NT2/D1 (cell line): ENCODE measurements at places on chromosomes 1 and 21.

GRCh38 chr1:16241221-16241708 lies 4.3 kb upstream of the CPLANE2 start:
- DNase-seq = no peak

- DNase-seq = no peak
These were observed 176.3 kb upstream of the POU3F1 start for GRCh38 chr1:38222891-38223290.

DNA sequence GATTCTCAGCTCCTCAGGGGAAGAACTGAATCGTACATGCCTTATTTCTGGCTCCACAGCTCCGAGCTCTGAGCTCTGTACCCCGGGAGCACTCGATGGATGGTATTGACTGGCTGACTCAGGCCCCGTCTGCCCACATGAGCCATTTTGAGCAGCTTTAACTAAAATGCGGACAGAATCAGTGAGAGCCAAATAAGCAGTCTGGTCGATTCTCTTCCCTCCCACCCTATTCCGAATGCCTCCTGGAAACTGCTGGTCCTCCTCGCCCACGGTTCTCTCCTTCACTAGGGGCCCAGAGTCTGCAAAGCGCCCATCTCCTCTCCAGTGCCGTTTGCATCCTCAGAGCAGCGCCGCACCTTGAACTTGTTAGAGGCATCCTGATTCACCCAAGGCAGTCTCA lies 125.9 kb upstream of the IRF2BP2 start:
- DNase-seq = no peak

- no peak for DNase-seq
These were observed 60.1 kb downstream of the PTP4A2 start for GRCh38 chr1:31878058-31878457.

DNA sequence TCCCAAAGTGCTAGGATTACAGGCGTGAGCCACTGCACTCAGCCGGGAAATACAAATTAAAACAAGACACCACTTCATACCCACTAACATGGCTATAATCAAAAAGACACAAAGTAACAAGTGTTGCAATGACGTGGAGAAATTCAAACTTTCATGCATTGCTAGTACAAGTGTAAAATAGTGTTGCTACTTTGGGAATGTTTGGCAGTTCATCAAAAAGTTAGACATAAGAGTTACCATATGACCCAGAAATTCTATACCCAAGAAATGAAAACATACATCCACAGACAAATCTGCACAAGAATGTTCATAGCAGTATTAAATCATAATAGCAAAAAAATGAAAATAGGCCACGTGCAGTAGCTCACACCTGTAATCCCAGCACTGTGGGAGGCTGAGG lies 16.4 kb downstream of the FOXJ3 start:
- DNase-seq = no peak

GRCh38 chr1:184419350-184420161 lies 32.7 kb downstream of the C1orf21 start:
- DNase-seq = no peak

GRCh38 chr1:170806961-170807360 lies 128.4 kb upstream of the MROH9 start:
- no peak for DNase-seq

DNA sequence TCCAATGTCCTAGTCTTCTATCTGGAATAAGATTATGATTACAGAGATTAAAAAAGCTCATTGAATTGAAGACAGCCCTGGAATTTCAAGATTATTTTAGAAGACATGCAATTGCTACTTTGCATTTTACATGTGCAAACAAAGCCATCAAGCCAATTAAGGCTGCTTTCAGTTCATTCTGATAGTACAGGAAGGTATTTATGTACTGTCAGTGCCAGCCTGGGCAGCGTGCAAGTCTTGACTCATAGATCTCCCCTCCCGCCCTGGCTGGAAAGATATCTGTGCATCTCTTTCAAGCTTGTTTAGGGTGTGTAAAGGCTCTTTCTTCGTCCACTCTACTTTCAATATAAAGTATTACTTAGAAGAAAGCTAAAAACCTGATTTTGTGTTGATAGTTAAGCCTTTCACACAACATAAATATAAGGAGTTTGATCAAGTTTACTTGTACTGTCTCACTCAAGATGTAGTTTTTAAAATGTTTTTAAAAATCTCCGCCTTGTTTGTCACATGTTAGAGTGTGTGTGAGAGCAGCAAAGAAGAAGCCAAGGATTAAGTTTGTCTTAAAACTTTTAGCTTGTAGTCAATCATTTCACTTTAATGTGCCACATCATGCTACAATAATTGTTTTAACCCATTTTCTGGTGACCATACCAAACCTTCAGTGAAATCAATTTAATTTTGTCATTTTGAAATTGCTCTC lies 13.6 kb upstream of the LYPLAL1 start:
- no peak for DNase-seq

DNA sequence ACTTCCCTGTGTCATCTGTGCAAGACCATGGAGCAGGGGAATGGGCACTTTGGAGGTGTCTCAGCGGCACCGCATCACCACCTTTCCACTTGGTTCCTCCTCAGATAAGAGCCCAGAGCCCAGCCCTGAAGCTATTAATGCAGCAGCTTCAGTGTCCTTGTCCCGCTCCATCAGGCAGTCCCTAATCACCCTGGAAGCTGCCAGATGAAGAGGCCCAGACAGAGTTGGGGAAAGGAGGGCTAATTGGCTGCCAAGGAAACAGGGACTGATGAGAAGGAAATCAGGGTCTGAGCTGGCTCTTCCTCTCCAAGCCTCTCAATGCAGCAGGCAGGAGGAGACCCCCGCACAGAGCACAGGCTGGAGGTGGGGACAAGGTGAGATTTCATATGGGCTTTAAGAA lies 83.1 kb upstream of the KLHDC7A start:
- no peak for DNase-seq

GRCh38 chr1:209710093-209710492 lies 5.4 kb downstream of the HSD11B1 start:
- no peak for DNase-seq

GRCh38 chr1:174314433-174314832 lies 133.3 kb upstream of the GPR52 start:
- DNase-seq = no peak

DNA sequence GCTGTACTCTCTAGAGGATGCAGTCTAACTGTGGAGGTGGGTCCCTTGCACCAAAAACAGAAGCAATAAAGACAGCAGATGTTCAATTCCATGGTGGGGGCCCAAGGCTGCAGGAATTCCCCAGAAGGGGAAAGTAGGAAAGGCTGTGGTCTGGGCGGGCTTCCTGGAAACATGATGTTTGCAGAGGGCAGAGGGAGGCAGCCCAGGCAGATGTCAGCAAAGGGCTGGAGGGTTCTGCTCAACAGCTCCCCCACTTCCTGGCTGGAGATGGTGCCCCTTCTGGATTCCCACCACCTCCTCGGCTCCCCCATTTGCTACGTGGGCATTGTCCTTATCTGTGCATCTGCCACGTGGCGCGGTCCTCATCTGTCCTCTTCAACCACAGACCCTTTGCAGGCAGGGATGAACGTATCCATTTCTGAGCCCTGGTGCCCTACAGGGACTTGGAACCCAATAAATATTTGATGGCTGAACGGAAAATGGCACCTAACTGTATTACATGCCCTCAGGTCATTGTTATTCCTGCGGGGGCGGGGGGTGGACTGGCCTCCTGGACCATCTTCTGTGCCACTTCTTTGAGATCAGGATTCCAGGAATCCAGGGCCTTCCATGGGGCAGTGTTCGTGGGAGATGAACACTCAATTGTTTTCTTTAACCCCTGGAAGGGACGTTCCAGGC lies 8.4 kb upstream of the GUCA2B start:
- no peak for DNase-seq

GRCh38 chr1:152189657-152190442 lies 30.8 kb upstream of the RPTN start:
- peak; percentile 85 for DNase-seq

- no peak for DNase-seq
These were observed 101.6 kb downstream of the ZMYM4 start for GRCh38 chr1:35369922-35370671.

DNA sequence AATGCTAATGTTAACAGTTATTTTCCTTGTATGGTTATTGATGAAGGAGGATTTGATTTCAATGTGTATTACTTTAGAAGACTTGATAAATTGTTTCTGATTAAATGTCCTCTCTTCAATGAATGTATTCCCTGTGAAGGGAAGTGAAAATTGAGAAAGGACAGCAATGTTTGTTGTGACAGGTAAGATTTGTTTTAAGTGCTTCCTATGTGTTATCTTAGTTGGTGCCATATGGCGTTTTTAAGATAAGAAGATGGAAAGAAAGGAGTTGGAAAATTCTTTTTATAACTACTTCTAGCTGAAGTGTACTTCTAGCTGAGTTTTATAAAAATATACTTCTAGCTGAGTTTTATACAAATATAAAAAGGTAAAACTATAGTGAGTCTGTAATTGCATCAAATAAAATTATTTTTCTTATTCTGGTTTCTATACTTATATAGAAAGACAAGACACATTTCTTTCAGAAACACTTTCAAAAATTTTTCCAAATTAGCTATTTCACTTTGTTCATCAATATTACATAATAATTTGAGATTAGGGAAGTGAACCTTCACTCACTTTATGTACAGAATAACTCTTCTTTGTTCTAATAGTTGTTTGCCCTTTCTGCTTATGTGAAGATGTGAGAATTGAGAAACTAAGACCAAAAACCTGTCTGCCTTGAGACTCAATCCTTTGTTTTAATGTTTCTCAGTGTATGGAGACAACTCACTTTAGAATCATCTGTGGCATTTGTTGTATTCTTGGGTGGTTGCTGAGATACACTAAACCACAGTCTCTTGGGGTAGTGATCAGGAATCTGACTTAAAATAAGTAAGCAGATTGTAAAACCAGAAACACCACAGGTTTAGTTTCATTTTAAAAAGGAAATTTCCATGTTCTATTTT lies 382.9 kb upstream of the B3GALT2 start:
- DNase-seq = no peak

DNA sequence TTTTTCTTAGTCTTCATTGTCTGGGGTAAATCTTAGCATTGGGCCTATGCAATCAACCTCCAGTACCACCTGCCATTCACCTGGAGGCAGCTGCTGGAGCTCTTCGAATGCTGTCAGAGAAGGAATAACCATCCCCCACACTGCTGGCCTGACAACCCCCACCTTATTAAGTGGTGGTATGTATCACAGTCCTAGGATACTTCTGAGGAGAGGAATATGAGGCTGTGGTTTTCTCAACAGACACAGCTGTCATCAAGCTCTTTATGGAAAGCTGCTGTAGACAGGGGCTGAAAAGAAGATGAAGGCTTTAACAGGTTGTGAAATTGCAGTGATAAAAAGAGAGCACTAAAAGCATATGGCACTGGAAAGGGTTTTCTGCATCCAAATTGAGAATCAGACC lies 61.7 kb downstream of the TSEN15 start:
- DNase-seq = no peak

DNA sequence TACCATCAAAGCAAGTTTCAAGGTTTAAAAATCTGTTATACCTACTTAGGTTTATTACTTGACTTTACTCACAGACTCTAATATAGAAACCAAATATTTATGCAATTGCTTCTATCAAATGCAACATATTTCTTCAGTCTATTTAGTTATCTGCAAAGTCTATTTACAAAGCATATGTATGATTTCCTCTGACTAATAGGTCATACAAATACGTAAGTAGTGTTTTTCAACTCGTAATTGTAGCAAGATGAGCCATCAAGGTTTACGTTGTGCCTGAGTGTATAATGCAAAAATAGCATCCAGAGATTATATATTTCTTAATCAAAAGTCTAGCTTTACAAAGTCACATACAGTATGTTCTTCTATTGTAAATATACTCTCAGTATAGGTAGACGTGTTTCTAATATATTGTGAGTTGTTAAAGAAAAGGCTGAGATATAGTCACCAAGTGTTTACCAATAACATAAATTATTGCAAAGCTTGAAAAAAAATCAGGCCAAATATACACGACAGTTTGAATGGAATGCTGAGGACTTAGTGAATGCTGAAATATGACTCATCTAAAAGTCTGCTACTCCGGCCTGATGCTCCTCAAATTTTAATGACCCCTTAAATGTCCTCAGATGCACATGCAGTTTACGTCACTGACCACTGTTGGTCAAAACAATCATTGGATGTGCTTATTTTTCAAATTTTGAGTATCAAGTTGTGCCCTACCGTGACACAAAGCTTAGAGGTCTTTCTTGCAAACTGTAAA lies 48.4 kb downstream of the ADAMTS5 start:
- no peak for DNase-seq

DNA sequence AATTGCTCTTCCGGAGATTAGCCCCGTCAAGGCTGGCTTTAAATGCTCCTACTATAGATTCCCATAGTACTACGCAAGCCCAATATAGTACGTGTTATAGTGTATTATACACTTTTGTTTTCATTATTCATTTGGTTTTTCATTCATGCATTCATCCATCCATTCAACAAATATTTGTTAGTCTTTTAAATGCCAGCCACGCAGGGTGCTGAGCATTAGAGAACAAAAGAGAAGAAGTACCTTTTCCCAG lies 513 bp upstream of the RAB3GAP2 start:
- DNase-seq = no peak

- DNase-seq = no peak
These were observed 170.5 kb downstream of the NTMT2 start for GRCh38 chr1:170316270-170316669.

DNA sequence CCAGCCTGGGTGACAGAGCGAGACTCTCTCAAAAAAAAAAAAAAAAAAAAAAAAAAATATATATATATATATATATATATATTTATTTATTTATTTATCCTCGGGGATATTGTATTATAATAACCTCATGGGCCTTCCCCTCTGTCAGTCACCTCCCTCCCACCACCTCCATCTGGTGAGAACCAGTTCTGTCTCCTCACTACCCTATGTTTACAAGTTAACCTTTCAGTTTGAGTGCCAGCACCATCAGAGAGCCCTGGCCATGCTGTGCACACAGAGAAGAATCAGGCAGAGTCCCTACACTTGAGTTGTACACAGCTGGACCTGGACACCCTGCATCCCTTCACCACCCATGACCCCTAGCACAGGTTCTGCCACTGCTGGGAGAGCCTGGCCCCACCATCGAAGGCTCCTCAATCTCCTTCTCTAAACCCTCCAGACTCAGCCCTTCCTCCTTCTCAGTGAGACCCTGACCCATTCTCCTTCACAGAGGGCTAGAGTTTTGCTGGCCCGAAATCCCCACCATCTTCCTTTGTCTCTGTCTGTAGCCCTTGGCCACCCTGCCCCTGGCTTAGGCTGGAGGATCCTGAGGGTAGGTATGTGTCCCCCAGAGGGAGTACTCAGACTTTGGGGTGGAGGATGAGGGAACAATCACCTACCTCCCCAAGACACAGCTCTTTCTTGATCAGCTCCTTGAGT lies 1.2 kb downstream of the S100A5 start:
- DNase-seq = no peak

- no peak for DNase-seq
These were observed 66.3 kb downstream of the VWA5B1 start for GRCh38 chr1:20356850-20357459.

DNA sequence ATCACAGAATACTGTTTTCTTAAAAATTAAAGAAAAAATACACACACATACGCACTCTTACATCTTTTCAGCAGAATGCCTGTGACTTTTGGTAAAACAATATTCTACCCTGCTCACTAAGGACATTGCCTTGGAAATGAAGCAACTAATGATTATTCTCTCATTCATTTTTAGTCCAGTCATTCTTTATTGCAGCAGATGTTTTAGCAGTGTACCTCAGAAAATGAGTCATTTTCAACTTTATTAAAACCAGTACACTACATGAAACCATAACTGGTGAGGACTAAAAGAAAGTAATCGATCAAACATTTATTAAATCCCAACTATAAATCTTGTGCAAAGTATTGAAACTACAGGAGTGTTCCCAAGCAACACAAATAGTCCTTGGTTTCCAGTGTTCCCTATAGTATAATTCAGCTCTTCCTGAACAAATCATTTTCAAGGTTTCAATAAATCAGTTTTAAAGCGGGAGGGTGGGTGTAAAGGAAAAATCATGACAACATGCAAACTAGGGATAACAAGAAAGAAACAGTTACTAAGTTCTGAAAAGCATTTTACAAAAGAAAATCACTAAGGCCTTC lies 114.2 kb downstream of the ADGRL4 start:
- no peak for DNase-seq
